Stimulated activated CD8-positive, alpha-beta memory T cell treated with anti-CD3 and anti-CD28 coated beads, Interleukin-4, amount 100 ng/mL, for 1 hour (primary cell): ENCODE measurements at places on chromosomes 11 and 22.

GRCh38 chr11:130180896-130181294 is 21.3 kb downstream of the ST14 start:
- DNase-seq: no peak

GRCh38 chr11:64652586-64653387 is 61.8 kb downstream of the SLC22A12 start:
- DNase-seq: peak; percentile 31

- DNase-seq: no peak
Measured at GRCh38 chr22:19603767-19604166, 79.6 kb upstream of the CLDN5 start.

DNA sequence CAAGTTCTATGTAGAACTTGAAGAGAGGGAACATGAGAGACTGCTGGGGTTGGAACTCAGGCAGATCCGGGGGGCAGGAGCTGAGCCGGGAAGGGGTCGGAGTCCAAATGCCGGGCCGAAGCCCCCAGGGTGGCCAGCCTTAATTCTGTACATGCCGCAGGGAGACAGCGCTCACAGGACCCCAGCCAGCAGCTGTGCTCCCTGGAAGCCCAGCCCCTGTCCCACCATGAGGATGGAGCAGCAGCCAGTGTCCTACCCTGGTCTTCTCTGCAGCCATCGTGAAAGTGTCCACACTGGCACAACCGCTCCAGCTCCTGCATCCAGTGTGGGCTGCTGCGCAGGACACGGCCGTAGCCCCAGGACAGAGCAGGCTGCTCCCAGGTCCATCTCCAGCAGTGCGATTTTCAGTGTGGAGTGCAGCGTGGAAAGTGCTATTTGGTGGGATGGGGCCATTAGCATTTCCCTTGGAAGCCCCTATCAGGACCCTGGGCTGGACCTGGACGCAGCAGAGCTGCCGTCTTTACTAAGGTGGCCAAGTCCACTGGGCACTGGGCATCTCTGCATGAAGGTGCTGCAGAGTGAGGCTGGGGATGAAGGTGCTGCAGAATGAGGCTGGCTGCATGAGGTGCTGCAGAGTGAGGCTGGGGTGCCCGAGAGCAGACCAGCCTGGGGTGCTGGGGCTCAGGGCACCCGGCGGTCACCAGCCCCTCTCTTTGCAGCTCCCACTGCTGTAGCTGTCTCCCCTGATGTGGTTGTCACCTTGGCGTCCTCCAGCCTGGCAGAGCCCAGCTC is 737.4 kb downstream of the BRD1 start:
- DNase-seq: no peak

- DNase-seq: no peak
Measured at GRCh38 chr11:96472085-96472484, 82.3 kb downstream of the JRKL start.

- DNase-seq: no peak
Measured at GRCh38 chr11:34432822-34433221, 5.9 kb upstream of the CAT start.

- no peak for DNase-seq
Measured at GRCh38 chr11:22466809-22467208, 128.6 kb downstream of the SLC17A6 start.

DNA sequence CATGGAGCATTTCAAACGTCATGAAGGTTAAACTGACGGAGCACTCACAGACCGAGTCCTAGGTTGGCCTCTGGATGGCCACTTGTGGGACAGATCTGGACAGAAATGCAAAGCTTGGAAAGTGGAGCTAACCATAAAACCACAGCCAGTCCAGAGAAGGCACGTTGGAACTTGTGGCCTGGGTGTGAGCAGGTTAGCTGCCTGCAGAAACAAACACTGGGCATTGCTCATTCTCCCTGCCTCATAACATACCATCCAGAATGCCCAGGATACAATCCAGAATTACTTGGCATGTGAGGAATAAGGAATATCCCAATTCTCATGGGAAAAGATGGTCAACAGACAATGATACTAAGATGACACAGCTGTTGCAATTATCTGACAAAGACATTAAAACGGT is 1005.0 kb downstream of the TBC1D22A start:
- no peak for DNase-seq

GRCh38 chr22:36811094-36811800 is 5.6 kb downstream of the PVALB start:
- no peak for DNase-seq

DNA sequence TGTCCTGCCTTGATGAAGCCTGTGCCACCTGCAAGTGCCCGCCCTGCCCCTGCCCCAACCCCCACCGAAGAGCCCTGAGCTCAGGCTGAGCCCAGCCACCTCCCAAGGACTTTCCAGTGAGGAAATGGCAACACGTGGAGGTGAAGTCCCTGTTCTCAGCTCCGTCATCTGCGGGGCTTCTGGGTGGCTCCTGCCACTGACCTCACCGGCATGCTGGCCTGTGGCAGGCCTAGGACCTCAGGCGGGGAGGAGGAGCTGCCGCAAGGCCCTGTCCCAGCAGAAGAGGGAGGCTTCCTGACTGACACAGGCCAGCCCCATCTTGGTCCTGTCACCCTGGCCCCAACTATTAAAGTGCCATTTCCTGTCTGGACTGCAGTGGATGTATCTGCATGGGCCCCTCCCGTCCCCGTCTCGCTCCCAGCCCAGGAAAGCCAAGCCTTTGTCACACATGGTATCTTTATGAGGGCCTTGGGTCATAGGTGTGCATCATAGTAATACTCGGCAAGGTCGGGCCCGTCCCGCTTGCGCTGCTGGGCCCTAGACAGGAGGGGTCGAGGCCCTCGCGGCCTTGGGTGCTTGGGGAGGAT is 882 bp downstream of the FREY1 start:
- DNase-seq: no peak

- DNase-seq: no peak
Measured at GRCh38 chr22:21591695-21592094, 24.2 kb downstream of the UBE2L3 start.

GRCh38 chr22:49566693-49567092 is 261.0 kb downstream of the BRD1 start:
- DNase-seq: no peak

- no peak for DNase-seq
Measured at GRCh38 chr11:14364322-14364721, 5.3 kb upstream of the RRAS2 start.
